ENCODE measurements at places on chromosomes 11 and 22.

GRCh38 chr22:39405346-39406085, 5.9 kb downstream of the TAB1 start:
- no peak for DNase-seq

DNA sequence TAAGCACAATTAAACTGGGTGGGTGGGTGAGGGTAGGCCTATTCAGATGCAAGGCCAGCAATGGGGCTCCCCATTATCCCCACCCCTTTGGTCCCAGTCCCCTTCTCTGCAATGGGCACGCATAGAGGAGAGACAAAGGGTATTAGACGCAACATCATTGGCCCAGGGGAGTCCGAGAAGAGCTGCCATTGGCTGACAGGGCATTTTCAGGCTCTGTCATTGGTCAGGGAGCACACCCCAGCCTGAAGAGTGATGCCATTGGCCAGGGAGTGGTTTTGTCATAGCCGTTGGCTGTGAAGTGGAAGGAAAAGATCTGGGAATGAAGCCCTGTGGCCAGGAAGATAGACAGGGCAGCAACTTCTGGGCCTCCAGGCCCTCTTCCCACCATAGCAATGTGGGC, 2.8 kb upstream of the TRIM3 start:
- DNase-seq = no peak

GRCh38 chr22:29994943-29995342, 85.3 kb upstream of the HORMAD2 start:
- DNase-seq = peak; percentile 6

DNA sequence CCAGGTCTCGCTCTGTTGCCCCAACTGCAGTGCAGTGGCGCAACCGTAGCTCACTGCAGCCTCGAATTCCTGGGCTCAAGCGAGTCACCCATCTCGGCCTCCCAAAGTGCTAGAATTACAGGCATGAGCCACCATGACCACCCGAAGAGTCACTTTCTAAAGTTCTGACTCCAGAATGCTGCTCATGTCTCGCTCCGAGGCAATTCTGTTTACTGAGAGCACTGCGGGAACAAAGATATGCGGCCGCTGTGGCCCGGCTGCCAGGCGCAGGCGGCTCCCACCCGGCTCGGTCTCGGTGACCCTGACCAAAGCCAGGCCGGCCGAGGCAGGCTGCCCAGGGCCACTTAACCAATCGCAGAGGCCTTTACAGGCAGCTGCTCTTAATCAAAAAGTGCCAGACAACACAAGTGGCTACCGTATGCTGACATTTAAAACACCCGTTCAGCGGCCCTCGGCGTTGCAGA, 78.7 kb downstream of the PHF21B start:
- DNase-seq = no peak

Measured in H4 (cell line).